Spinal cord (tissue), 10 donors: ENCODE measurements at places on chromosomes 2 and 18.

DNA sequence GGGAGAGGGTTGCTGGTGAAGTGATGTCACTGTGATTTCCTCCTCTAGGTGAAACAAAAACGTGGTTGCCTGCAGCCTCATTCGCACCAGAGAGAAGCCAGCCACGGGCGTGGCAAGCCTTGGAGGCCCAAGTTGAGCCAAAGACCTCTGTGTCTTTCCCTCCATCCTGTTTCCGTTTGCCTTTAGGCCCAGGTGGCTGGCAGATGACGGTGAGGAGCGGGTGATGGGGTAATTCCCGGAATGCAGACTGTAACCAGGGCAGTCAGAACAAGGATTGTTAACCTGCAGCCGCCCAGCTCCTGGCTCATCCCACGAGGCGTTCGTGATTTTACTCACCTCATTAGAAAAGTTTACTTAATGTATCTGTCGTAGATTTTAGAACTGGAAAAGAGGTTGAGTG, 14.4 kb downstream of the CTIF start:
- H3K36me3 ChIP-seq = peaks cover 18% of the 10 kb centered on the region
- no peak overlapping the region for H3K4me3 ChIP-seq
- H3K4me1 ChIP-seq = peaks cover 3% of the 10 kb centered on the region
- H3K27me3 ChIP-seq = no peaks in the 10 kb centered on the region

DNA sequence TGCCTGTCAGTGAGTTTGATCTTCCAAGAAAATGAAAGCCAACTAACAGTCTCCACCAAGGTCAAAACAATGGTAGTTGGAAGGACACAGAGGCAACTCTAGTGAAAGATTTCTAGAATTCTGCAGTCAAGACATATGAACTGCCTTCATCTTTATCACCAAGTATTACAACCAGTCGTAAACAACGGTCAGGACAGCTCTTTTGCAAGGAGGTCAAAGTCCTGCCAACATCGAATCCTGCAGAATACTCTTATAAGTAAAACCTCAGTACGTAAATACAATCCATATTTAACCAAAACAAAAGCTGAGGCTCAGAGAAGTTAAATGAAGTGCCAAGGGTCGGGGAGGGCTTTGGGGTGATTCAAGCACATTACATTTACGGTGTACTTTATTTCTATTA, 3.1 kb downstream of the FEZ2 start:
- H3K36me3 ChIP-seq = no peaks in the 10 kb centered on the region
- no peak overlapping the region for H3K4me3 ChIP-seq

- no peaks in the 10 kb centered on the region for H3K4me1 ChIP-seq
- peak overlapping the region; percentile 72 for H3K27ac ChIP-seq
- no peak for DNase-seq
- H3K36me3 ChIP-seq = no peaks in the 10 kb centered on the region
Observed at GRCh38 chr2:27959496-27959895, 69.0 kb downstream of the BABAM2 start.

DNA sequence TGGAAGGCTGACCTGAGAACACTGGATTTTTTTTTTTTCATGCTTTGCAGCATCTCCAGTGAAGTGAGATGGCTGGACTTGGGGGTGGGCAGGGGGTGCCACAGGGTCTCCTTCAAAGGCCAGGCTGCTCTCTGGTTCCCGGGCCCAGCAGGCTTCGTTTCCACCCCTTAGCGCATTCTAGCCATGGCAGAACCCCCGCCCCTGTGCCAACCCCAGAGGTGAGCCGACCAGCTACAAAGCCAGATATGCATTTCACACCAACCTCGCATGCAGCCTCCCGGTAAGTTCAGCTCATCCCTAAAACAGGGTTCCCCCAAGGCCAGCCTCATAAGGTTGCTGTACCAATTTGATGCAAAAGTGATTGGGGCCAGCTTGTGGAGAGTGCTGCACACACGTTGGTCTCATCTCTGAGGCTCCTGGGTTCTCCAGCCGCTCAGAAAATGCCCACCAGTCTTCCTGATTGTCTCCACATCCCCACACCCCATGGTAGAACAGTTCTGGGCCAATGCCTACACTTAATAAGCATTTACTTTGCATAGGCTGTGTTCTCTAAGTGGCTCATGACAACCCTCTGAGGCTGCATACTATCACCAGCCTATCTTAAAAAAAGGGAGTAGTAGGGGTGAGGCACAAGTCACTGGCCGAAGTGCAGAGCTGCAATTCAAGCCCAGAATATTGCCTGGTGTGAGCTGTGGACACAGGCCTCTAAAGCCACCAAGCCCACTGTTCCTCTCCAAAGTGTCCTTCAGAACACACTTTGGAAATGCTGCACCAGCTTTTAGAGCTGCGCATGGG, 23.3 kb downstream of the SMAD7 start:
- H3K4me3 ChIP-seq = no peak overlapping the region
- no peak overlapping the region for H3K27ac ChIP-seq
- no peaks in the 10 kb centered on the region for H3K27me3 ChIP-seq
- DNase-seq = no peak
- H3K36me3 ChIP-seq = peaks cover 14% of the 10 kb centered on the region
- H3K4me1 ChIP-seq = peaks cover 85% of the 10 kb centered on the region

DNA sequence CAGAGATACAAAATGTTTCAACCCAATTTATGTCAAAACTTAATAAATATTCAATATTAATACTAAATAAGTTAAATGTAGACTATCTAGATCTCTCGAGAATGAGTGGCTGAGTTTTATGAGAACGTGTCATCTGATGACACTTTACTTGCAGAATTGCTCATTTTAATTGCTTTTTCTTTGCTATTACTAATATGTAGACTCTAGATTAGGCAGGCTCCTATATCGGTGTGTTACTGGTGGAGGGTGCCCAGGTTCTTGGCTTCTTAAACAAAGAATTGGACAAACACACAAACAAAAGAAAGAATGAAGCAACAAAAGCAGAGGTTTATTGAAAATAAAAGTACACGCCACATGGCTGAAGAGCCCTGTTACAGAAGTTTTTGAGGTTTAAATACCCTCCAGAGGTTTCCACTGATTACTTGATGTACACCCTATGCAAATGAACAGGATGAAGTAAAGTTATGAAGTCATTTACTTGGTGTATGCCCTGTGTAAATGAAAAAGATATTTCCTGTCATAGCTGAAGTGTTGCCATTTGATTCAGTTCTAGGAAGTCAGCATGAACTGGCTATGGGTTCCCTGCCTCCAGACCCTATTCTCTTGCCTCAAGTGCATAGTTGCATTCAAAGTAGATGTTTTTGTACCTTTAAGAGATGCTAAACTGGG, 122.9 kb upstream of the ITGA4 start:
- H3K36me3 ChIP-seq = no peaks in the 10 kb centered on the region
- no peak overlapping the region for H3K4me3 ChIP-seq
- DNase-seq = no peak
- H3K4me1 ChIP-seq = no peaks in the 10 kb centered on the region
- H3K27me3 ChIP-seq = no peaks in the 10 kb centered on the region

DNA sequence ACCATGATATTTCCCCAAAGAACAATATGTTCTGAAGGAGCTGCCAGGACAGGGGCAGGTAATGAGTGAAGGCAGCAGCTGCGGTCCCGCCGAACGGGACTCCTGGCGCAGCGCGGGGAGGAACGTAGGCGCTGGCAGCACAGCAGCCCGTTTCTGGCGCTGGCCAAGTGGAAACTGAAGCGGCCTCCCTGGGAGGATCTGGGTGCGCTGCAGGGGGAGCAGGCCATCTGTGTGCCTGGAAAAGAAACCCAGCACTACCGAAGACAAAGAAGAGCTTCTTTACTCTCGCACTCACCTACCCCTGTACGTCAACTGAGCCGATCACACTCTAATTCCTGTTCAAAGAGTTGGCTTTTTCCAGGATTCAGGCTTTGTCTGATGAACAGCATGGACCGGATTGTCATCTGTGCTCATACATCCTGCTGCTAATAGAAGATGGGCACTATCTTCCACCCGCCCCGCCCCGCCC, 11.8 kb downstream of the G6PC2 start:
- no peak overlapping the region for H3K27ac ChIP-seq
- DNase-seq = no peak
- peaks cover 2% of the 10 kb centered on the region for H3K27me3 ChIP-seq
- H3K36me3 ChIP-seq = no peaks in the 10 kb centered on the region
- H3K4me3 ChIP-seq = peak overlapping the region; percentile 21

DNA sequence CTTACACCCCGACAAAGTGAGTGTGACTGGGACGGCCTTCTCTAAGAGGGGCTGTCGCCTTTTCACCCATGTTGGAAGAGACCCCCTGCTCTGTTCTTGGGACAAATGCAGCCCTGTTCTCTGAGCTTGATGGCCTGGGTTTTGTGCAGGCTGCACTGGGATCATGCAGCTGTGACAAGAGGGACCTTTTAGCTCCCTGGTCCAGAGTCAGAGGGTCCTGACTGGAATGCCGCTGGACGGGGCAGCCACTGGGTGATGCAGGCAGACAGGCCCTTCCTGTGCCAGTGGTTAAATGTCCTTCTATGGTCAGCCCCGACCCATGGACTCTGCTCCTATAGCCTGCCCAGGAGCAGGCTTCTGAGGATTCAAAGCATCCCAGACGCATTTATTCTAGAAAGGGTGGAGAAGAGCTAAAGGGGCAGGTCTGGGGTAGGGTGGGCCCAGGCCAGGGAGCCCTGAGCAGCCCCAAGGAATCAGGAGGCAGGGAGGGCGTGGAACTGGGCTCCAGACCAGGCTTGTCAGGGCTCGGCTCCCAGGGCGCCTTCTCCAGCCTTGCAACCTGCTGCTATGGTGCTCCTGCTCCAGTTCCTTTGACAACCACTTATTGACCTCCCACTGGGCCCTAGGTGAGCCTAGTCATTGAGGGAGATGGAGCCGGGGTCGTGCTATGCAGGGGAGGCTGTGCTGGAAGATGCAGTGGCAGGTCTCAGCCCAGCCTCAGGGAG, 277.9 kb upstream of the HS6ST1 start:
- H3K27ac ChIP-seq = peak overlapping the region; percentile 7
- peaks cover 36% of the 10 kb centered on the region for H3K4me1 ChIP-seq
- no peak for DNase-seq
- no peak overlapping the region for H3K4me3 ChIP-seq
- H3K36me3 ChIP-seq = no peaks in the 10 kb centered on the region
- no peaks in the 10 kb centered on the region for H3K27me3 ChIP-seq

- no peak overlapping the region for H3K4me3 ChIP-seq
- H3K4me1 ChIP-seq = peaks cover 22% of the 10 kb centered on the region
- H3K27ac ChIP-seq = no peak overlapping the region
- H3K27me3 ChIP-seq = no peaks in the 10 kb centered on the region
Observed at GRCh38 chr18:46343931-46344372, 239.8 kb downstream of the HAUS1 start.

DNA sequence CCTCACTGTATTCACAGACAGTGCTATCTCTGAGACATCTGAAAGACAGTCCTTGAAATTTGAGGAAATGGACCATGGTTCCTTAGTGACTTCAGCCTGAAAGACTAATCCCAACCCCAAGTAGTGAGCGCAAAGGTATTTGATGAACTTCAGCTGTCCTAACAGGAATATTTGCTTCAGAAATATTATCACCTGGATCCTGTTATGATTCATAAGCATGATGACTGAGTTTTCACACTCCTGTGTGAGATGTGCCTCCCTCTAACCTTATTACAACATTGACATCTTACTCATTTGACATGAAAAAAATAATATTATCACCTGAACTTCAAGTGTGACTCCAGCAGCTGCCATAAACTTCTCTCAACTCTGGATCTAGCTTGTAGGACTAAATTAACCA, 11.6 kb upstream of the MRPL19 start:
- no peak overlapping the region for H3K4me3 ChIP-seq
- DNase-seq = no peak
- H3K27ac ChIP-seq = no peak overlapping the region
- peaks cover 3% of the 10 kb centered on the region for H3K27me3 ChIP-seq
- no peaks in the 10 kb centered on the region for H3K36me3 ChIP-seq

- no peak overlapping the region for H3K27ac ChIP-seq
- H3K27me3 ChIP-seq = no peaks in the 10 kb centered on the region
- H3K4me1 ChIP-seq = no peaks in the 10 kb centered on the region
- no peak overlapping the region for H3K4me3 ChIP-seq
- DNase-seq = no peak
- peaks cover 17% of the 10 kb centered on the region for H3K36me3 ChIP-seq
Observed at GRCh38 chr18:32287249-32287648, 97.4 kb downstream of the MEP1B start.

- peak overlapping the region; percentile 15 for H3K27ac ChIP-seq
- H3K4me1 ChIP-seq = peaks cover 11% of the 10 kb centered on the region
- no peak overlapping the region for H3K4me3 ChIP-seq
- H3K27me3 ChIP-seq = no peaks in the 10 kb centered on the region
- no peak for DNase-seq
Observed at GRCh38 chr2:53784436-53784835, 2.3 kb downstream of the ASB3 start.

DNA sequence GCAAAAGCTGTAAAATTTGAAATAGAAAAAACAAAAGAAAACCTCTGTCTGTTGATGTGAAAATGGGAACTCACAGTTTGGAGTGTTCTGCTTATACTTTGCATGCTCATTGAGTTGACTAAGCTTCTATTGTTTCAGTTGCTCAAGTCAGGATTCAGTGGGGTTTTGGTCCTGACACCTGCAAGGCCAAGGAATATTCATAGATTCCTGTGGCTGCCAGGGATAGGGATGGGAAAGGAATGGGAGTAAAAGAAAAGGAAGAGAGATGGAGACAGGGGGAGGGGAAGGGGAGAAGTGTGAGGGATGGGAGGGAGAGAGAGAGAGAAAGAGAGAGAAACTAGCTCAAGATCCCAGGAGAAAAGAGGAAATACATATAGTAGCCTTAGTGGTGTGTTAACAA, 1.3 kb downstream of the CPS1 start:
- no peak overlapping the region for H3K27ac ChIP-seq
- no peak for DNase-seq
- no peaks in the 10 kb centered on the region for H3K4me1 ChIP-seq
- H3K36me3 ChIP-seq = no peaks in the 10 kb centered on the region

GRCh38 chr2:133685636-133686215, 117.5 kb upstream of the NCKAP5 start:
- H3K36me3 ChIP-seq = no peaks in the 10 kb centered on the region
- H3K4me1 ChIP-seq = no peaks in the 10 kb centered on the region
- no peaks in the 10 kb centered on the region for H3K27me3 ChIP-seq
- no peak overlapping the region for H3K4me3 ChIP-seq
- no peak overlapping the region for H3K27ac ChIP-seq

GRCh38 chr2:18194161-18194560, 315.7 kb downstream of the KCNS3 start:
- no peaks in the 10 kb centered on the region for H3K4me1 ChIP-seq
- H3K27ac ChIP-seq = no peak overlapping the region
- DNase-seq = no peak
- no peak overlapping the region for H3K4me3 ChIP-seq
- H3K36me3 ChIP-seq = no peaks in the 10 kb centered on the region
- H3K27me3 ChIP-seq = no peaks in the 10 kb centered on the region

- no peak overlapping the region for H3K27ac ChIP-seq
- peaks cover 25% of the 10 kb centered on the region for H3K4me1 ChIP-seq
- H3K27me3 ChIP-seq = no peaks in the 10 kb centered on the region
- H3K36me3 ChIP-seq = peaks cover 7% of the 10 kb centered on the region
- H3K4me3 ChIP-seq = no peak overlapping the region
Observed at GRCh38 chr18:79677221-79677620, 2.4 kb upstream of the CTDP1 start.
